GDM1 (cell line): ENCODE measurements at places on chromosomes 12 and 14.
A peak's percentile ranks its signal among the peaks of the same experiment; 100 is the strongest.

DNA sequence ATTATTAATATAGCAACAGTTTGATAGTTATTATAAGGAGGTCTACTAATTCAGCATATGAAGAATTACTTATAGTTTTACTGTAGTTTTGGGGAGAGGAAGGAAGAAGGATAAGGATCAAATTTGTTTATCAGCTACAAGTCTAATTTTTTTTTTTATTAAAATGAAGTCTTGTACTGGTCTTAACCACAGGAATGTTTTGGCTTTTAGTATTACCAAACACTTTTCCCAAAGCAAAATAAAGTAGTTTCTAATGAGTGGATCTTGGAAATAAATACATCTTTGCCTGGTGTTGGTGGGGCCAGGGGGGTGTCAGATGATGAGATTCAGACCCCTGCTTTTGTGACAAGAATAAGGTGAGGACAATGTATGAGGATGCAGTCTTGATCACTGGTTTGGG, 57.2 kb upstream of the ZDHHC17 start:
- DNase-seq = no peak

- no peak for DNase-seq
Observed at GRCh38 chr12:105585107-105585506, 254.6 kb downstream of the C12orf75 start.

GRCh38 chr14:106564058-106564643, 1037.8 kb downstream of the TMEM121 start:
- DNase-seq = peak; percentile 63

GRCh38 chr14:64541261-64541971, 875 bp downstream of the HSPA2 start:
- no peak for DNase-seq

DNA sequence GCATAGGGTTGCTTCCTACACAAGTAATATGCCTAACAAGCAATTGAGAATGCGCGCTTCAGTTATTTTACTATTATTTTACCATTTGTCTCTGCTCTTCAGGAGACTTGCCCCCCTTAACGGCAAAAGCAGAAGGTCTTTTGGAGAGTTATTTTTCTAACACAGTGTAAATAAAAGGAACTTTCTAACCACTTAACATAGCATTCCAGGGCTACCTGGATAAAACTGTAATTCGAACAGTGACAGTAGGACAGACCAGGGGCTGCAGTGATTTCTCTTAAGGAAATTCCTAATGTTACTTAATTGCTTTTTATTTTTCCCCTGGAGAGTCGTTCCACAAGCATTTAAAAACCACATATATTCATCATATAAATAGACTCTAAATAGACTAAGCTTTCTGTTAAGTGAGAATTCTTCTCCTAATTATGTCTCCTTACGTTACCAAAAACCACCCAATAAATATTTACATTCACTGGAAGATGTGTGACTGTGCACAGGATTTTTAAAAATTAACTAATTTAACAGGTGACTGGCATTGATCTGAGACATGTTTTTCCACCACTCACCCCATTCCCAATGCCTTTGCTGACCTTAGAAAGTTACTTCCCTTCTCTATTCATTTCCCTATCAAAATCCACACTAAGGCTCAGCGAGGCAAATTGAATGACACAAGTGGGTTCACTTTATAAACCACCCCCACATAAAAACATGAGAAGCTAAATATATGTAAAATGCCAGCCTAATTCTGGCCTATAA, 72.4 kb downstream of the RNF34 start:
- no peak for DNase-seq

DNA sequence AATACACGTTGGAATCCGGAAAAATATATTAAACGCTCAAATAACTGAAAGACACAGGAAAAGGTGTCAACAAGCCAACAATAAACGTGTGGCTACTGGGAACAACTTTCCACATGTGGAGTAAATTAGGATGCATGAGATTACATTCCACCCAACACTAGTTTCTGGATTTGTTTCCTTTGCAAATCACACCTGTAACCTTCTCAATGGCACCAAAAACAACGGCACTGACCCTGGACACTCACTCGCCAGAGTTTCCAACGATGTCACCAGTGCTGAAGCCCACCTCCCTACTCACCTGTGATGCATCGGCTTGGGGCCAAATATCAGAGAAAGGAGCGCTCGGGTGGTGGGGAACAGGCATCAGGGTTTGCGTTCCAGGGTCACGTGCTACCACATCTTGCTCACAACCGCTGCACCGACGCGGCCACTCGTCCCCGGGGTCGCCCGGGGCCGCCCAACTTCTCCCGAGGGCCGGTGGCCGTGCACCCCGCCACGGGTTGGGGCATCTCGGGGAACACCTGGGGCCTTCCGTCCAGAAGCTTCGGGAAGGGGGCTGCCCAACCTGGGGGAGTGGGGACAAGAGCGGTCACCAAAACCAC, 629 bp downstream of the PRDM4 start:
- DNase-seq = no peak

- no peak for DNase-seq
Observed at GRCh38 chr12:78559886-78560285, 304.7 kb upstream of the SYT1 start.

GRCh38 chr14:68535404-68536017, 257.4 kb downstream of the ZFP36L1 start:
- DNase-seq = no peak

DNA sequence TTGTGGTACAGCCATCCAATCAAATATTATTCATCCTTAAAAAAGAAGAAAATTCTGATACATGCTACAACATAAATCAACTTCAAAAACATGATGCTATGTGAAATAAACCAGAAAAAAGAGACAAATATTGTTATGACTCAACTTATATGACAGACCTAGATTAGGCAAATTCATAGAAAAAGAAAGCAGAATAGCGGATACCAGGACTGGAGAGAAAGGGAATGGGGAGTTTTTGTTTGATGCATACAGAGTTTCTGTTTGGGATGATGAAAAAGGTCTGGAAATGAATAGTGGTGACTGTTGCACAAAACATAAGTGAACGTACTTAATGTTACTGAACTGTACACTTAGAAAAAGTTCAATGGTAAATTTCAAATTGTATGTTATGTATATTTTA, 82.3 kb downstream of the SPPL3 start:
- no peak for DNase-seq

- no peak for DNase-seq
Observed at GRCh38 chr12:104454997-104455396, 1.8 kb upstream of the CHST11 start.

DNA sequence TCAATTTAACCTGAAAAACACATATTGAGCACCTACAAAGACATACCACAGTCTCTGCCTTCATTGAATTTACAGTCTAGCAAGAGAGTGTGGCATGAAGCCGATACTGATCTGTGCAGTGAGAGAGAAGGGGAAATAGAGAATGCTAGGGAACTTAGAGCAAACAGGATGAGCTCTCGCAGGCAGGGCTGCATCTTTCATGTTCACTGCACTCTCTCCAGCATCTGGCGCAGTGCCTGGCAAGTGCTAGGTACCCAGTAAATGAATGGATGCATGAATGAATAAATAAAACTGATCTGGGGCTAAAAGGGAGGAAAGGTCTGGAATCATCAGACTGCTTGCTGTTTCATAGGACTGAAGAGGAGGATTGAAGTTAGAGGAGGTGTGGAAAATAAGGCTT, 256.5 kb upstream of the NPAS3 start:
- no peak for DNase-seq

GRCh38 chr14:103891667-103892215, 36.5 kb upstream of the TDRD9 start:
- DNase-seq = no peak

- DNase-seq = no peak
Observed at GRCh38 chr14:100864206-100864605, 38.3 kb downstream of the MEG3 start.

DNA sequence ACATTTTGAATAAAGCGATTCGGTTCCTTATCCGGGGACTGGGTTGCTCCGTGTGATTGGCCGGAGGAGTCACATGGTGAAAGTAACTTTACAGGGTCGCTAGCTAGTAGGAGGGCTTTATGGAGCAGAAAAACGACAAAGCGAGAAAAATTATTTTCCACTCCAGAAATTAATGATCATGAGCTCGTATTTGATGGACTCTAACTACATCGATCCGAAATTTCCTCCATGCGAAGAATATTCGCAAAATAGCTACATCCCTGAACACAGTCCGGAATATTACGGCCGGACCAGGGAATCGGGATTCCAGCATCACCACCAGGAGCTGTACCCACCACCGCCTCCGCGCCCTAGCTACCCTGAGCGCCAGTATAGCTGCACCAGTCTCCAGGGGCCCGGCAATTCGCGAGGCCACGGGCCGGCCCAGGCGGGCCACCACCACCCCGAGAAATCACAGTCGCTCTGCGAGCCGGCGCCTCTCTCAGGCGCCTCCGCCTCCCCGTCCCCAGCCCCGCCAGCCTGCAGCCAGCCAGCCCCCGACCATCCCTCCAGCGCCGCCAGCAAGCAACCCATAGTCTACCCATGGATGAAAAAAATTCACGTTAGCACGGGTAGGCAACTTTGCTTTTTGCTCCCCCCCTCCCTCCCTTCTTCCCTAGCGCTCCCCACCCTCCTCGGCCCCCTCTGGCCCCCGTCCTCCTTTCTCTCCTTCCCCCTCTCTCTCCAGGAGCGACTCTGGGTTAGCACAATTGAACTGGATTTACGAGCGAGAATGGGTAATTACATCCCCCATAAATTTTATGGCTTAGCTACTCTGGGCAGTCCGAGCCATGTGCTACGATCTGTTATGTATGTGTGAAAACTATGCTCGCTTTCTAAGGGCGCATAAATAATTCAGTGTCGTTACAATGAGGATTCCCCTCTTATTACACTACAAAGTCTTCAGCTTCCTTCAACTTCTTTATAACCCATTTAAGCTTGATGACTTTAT, at the start of gene HOXC4:
HOXC4 (plus strand) TSS at position 85 of the 991 bp plus-strand sequence; CDS start at position 173, 88 bp downstream.
- no peak for DNase-seq

DNA sequence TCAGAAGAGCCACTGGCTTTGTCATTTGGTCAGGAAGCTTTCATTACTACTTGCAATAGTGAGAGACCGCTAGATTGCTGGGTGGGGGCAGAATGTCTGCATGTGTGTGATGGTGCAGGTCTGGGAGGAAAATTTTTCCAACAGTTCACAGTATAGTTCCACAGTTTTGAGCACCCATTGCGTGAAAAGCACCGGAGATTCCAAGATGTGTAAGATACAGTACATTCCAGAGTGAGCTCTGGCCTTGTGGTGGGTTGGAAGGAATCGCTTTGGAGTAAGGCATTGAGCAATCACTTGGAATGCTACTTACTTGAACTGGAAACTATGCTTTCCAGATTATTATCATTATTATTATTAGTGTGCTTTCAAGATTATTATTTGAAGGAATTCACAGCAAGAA, 47.6 kb upstream of the FRMD6 start:
- DNase-seq = no peak

- no peak for DNase-seq
Observed at GRCh38 chr14:74504412-74504811, 10.8 kb downstream of the ISCA2 start.

- no peak for DNase-seq
Observed at GRCh38 chr14:61217516-61217915, 63.6 kb downstream of the TMEM30B start.

DNA sequence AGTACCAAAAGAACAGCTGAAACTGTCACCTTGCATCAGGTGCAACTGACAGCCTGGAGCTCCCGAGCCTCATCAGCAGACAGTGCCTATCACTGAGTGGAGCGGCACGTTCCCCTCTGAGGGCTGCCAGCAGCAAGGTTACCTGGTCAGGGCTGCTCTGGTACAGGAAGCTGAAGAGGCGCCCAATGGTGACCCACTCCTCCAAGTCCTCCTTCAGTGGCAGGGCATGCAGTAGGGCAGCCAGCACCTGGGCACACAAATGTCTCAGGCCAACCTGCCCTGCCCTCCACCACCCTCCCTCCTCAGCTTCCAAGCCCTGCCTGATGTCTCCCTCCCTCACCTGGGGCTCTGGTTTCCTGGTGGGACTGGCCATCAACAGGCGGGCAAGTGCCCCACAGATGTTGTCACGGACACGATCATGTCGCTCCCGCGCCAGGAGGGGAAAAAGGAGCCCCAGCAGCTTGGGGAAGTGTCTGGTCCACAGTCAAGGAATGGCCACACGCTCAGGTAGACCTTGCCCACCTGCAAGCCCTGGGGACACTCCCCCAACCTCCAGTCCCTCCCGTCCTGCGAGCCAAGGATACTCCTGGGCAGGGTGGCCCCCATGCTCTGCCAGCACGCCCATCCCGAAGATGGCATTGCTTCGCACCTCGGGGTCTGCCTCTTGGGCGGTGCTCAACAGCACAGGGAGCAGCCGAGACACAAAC, 7.1 kb downstream of the IPO4 start:
- DNase-seq = no peak

- no peak for DNase-seq
Observed at GRCh38 chr14:91878274-91878673, 10.9 kb upstream of the TC2N start.

GRCh38 chr14:22003461-22003860, 329.8 kb upstream of the OR4E1 start:
- no peak for DNase-seq

- no peak for DNase-seq
Observed at GRCh38 chr12:32089156-32089555, 17.5 kb upstream of the BICD1 start.

- DNase-seq = no peak
Observed at GRCh38 chr14:67468378-67468730, 20.2 kb downstream of the TMEM229B start.

DNA sequence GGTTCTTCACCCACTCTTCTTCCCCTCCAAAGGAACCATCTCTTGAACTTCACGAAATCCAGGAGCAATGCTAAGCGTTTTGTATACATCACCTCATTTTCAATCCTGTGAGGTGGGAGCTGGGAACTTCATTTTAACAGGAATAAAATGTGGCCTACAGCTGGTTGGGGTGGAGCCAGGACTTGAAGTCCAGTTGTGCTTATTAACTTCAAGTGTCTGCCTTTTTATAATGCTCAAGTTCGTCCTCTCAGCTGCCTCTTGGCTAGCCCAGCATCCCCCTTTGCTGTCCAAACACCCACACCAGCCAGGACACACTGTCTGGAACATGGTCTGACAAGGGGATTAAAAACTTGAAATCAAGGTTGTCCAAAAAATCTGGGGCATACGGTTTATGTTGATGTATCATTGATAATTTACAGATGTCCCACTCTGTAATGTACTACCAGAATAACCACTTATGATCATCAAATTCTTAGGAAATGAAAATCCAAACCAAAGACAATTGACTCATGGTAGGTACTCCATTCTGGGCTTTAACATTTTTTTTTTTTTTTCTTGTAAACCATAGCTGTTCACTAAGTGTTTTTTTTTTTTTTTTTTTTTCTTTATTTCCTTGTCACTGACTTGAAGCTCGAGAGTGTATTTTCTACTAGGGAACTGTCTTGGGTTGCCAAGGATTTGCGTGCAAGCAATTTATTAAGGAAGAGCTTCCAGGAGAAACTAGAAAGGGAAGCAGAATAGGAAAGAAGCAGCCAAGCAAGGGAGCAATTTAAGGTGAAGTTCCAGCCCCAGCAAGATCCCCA, 252.3 kb downstream of the EFCAB11 start:
- no peak for DNase-seq

- no peak for DNase-seq
Observed at GRCh38 chr12:93060666-93061472, 131.8 kb upstream of the EEA1 start.

- no peak for DNase-seq
Observed at GRCh38 chr14:96204151-96205058, at the start of gene BDKRB2. BDKRB2 (plus strand) TSS chr14:96204839; CDS start chr14:96237108, 32,269 bp downstream.

GRCh38 chr12:117998719-117999118, 17.8 kb upstream of the RFC5 start:
- no peak for DNase-seq
